ENCODE measurements at places on chromosomes 16 and 17.

DNA sequence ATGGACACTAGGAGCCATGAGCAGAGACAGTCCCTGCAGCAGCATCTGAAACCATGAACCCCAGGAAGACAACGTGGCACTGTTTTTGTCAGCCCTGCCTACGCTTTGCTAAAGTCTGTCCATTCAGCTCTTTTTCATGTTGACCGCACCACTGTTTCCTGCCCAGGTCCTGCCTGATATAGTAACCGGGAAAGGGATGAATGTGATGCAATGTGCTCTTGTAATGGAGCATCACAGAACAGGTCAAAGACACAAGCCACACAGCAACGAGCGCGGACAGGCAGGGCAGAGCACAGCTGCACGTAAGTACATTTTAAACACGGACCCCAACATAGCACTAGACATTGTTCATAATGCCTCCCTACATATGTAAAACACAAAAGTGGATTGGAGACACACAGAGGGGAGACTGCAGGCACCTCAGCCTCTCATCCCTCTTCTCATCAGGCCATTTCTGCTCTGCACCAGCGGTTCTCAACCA lies 16.9 kb upstream of the TNFRSF13B start:
- DNase-seq = no peak

- no peak for DNase-seq
Observed at GRCh38 chr17:77315010-77315409, 174.2 kb downstream of the SEC14L1 start.

DNA sequence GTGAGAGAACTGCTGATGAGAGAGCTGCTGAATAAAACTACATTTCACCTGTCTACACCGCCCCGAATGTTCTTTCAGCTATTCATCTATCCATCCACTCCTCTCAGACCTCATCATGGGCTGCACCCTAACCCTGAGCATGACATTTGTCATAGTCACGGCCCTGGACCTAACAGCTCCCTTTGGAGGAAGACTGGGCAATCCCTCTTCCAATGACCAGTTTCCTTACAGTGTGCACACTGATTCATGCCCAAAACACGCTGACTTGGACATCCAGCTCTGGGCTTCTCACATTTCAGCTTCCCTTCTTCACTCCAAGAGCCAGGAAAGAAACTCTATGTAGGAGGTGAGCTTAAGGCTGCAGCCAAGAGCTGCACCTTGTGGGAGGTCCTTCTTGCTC lies 41.8 kb upstream of the ARL4D start:
- no peak for DNase-seq

DNA sequence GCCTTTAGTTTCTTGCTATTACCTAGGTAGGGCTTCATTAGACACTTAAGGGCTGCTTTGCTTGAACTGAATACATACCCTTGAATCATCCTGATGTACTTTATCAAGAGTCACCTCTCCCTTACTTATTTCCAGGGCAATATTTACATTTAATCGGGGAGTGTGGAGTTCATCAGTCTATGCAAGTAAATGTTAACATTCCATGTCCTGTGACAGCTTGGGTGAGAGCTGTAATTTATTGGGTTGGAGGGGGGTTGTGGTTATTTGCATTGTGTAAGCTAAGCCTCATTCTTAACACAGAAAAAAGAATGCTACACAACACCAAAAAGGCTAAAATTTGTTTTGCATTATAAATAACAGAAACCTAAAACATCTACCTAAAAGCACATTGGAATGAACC lies 16.7 kb downstream of the KCNJ16 start:
- DNase-seq = no peak

- DNase-seq = no peak
Observed at GRCh38 chr17:42548070-42548837, 4.5 kb upstream of the HSD17B1 start.

- no peak for DNase-seq
Observed at GRCh38 chr16:25633549-25633948, 58.2 kb upstream of the HS3ST4 start.

GRCh38 chr17:40915721-40916256 lies 21.7 kb downstream of the KRT23 start:
- DNase-seq = no peak

DNA sequence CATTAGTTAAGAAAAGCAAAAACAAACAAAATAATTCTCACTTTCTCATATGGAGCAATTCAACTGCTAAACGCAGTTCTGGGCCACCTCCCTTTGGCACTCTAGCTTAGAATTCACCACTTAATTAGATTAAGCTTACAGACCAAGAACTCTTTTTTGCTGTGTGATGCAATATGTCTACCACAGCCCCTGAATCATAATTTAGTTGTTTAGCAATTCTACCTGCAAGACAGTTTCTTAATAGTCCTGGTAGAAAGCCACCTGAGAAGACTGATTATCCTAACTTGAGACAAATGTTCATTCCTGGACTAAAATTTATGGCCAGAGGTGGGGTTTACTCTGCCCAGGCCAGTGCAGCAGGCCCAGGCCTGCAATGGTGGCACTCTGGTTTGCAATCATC lies 205.9 kb downstream of the HS3ST3A1 start:
- DNase-seq = no peak

GRCh38 chr16:79628501-79628975 lies 28.0 kb upstream of the MAF start:
- DNase-seq = no peak

DNA sequence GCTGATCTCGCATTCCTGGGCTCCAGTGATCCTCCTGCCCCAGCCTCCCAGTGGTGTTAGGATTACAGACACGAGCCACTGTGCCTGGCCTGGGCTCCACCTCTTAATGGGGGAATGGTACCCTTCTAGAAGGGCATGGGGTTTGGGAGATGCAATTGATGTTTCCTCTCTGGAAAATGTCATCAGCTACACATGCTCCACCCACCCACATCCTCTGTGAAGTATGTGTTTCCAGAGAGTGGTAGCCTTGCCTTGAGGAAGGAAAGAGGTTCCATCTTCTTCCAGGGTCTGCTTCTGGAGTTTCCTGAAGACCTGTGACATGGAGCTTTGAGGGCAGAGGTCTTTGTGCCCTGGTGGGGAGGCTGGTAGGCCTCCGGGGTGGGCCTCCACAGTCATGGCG lies 45.2 kb upstream of the GSE1 start:
- DNase-seq = no peak

- DNase-seq = no peak
Observed at GRCh38 chr17:11177340-11177739, 63.7 kb upstream of the SHISA6 start.

DNA sequence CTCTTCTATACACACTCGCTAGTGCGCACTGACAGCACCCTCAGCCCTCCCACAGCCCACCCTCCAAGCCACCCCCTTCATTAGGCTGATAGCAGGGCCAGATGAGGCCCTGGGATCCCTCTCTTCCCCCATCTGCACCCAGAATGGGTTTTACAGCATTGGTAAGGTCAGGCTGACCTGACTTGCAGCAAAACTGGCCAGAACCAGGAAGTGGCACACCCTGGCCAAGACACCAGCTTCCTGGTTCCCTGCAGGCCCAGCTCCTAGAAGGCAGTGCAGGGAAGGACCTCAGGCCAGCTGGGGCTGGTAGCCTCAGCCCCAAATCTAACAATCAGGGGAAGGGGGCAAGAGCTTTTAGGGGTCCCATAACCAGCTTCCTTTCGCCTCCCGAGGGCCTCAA lies 50.0 kb upstream of the MRPS23 start:
- DNase-seq = no peak

DNA sequence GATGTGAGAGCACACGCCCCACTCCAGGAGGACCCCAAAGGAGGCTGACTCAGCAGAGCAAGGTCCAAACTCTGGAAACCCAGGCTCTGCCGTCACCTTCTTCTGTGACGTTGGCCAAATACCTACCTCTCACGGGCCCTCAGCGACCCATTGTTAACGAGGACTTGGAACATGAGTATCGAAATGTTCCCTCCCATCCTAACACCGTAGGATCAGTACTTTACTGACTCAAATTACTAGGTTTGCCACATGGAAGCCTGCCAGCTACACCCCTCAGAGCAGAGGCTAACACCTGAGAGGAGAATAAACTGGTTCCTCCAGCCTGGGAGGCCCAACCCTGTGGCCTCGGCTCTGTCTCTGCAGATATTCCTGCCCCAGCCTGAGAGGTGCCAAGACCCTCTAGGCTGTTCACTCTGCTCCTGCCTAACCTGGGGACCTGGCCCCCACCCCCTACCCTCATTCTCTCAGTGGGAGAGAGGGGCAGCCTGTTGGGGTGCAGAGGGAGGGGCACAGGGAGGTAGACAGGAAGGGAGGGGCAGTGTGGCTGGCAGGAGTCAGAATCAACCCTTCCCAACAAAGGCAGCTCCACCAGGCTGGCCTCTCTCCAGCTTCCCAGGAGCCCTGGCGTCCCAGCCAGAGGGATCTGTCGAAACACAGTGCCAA lies 4.4 kb downstream of the PITPNM3 start:
- no peak for DNase-seq

DNA sequence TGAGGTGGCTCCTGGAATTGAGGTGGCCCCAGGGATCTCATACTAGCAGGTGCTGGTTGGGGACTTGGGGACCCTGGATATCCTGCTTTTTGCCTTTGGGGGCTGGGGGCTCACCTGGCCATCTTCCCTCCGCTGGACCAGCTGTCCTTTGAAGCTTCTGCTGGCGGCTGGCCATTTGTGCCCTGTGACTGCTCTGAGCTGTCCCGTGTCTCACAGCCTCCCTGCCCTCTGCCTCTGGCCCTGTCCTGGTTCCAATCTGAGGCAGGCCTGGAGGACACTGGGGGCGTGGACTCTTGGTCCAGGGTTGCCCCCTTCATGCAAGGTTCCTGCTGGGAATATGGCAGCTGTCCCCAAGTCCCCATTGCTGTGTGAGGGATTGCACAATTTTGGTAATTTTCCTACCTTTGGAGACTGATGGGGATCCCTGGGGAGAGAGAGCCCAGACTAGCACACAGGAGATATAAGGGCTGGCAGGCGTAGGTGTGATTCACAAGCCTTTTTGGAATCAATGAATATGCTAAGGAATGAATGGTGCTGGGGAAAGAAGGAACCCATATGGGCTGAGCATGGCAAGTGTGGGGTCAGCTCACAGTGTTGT lies 19.2 kb downstream of the ADCY7 start:
- DNase-seq = no peak

DNA sequence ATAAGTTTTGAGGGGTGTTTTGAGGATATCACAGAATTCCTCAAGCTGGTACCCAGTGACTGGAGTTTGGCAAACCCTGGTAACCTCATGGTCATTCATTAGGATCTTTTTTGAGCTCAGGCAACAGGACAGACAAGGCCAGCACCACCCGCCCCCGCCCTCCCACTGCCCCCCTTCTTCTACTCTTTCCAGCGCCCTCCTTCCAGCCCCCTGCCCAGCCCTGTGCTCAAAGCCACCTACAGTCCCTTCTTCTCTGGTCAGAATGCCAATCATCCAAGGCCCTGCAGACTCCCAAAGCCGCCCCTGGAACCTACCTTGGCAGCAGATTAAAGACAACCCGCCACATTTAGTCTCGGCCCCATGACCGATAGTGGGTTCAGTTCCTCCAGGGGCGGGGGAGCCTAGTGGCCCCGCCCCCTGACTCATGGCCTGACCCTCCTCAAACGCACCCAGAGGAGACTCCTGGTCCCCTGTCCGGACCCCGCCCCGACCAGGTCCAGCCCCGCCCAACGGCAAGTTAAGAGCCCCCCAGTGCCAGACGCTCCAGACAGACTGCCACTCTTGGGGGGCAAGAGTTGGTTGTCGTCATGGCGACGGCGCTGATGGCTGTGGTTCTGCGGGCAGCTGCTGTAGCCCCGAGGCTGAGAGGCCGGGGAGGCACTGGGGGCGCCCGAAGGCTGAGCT lies at the start of gene NAGS:
Gene NAGS (plus strand): TSS at position 546 of the 684 bp plus-strand sequence. CDS start 42 bp downstream, at position 588.
- no peak for DNase-seq

DNA sequence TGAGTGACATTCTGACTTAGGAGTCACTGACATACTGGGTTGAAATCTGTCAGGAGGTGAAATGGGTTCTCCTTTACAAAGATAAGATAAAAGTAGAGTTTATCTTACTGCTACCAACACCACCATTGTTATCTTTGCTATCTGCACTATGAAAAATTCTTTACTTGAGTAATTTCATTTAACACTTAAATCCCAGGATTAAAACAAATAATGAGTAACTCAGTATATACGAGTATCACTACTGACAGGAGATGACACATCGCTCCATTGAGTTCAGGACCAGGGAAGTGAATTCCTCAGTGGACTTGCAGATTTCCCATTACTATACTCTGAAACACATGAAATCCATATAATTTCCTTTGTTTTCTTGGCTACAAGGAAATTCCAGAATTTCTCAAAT lies 242.1 kb upstream of the NLRP1 start:
- no peak for DNase-seq

DNA sequence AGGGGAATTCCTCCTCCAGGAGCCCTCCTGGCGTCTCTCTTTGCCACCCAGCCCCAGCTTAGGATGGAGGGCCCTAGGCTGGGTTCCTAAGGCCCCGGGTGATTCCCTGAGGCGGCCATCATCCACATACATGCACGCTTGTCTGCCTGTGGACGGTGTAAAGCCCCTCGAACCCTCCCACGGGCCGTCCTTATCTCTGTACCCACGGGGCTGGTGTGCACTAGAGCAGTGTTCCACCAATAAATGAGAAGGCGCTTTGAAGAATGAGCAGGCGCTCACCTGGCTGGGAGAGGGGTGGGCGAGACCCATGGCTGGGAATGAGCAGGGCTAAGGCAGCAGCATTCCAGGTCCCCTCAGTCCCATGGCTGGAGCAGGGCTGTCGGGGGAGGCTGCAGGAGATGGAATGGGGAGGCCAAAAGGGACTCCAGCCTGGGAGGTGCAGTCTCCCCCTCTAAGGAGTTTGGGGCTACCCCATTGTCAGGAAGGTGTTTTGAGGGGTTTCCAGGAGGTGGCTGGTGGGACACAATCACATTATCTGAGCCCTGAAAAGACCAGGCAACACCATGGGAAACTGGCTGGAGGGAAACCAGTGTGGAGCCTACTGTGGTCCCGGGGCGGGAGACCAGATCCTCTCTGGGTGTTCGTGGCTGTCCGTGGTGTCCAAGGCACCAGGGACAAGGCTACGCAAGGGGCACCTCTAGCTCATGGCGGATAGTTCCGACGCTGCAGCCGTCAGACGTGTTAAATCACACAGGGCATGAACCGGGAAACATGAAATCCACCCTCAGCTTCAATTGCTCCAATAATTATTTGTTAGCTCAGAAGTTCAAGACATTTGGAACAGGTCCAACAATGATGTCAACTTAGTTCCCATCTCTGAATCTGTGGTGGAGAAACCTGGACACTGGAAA lies 87.5 kb upstream of the DNAH17 start:
- DNase-seq = no peak

GRCh38 chr17:50346313-50347116 lies 589 bp downstream of the XYLT2 start:
- no peak for DNase-seq

GRCh38 chr16:27851586-27851985 lies 211.9 kb downstream of the GSG1L start:
- DNase-seq = no peak

DNA sequence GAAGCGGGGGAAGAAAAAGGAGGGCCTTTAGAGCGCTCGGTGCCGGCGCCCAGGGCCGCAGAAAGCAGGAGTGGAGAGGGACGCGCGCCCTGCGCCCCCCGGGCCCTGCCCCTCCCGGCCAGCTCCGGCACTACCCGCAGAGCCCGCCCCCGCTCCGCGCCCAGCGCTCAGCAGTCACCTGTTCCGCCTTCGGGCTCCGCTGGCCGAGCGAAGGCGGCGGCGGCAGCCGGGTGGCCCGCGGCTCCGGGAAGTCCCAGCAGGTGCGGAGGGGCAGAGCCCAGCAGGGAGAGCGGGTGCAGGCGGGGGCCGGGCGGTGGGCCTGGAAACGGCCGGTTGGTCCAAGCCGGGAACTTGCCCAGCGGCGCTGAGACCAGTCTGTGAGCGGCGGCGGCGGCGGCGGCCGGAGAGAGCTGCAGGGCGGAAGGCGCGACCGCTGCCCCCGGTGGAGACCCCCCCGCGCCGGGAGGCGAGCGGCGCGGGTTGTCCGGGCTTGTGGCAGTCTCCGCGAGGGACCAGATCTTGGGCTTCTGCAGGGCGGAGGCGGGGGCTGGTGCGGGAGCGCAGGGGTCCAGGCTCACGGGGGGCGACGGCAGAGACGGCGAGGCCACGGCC lies 2.2 kb downstream of the IRX3 start:
- no peak for DNase-seq
